ENCODE measurements at places on chromosomes 11 and 22. TPM values are rescaled to one million over a fixed set of nuclear protein-coding genes. Genes with fewer than 3 reads are reported as not detected.

DNA sequence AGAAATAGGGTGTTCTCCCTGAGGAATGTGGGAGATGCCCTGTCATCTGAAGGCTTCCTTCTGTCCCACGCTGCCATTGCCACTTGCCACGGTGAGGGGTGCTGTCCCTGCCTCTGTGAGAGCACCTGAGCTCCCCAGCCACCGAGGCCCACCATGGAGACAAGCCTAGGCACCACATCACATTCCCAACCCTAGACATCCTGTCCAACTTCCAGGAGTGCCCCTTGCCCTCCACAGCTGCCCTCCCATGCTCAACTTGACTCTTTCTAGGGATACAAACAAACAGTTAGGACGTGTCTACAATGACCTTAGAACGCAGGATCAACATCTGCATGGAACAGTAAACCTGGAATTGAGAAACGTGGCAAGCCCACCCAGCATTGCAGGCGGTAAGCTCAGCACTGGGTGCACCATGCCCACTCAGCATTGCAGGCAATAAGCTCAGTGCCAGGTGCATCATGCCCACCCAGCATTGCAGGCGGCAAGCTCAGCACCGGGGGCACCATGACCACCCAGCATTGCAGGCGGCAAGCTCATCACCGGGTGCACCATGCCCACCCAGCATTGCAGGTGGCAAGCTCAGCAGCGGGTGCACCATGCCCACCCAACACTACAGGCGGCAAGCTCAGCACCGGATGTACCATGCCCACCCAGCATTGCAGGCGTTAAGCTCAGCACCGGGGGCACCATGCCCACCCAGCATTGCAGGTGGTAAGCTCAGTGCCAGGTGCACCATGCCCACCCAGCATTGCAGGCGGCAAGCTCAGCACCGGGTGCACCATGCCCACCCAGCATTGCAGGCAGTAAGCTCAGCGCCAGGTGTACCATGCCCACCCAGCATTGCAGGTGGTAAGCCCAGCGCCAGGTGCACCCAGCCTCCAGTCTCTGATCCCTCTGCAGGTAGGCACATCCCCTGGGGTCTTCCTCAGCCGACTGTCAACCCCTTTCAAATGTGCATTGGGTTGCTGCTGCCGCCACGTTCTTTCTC lies 1463.9 kb downstream of the TBC1D22A start:
- no peak for DNase-seq

DNA sequence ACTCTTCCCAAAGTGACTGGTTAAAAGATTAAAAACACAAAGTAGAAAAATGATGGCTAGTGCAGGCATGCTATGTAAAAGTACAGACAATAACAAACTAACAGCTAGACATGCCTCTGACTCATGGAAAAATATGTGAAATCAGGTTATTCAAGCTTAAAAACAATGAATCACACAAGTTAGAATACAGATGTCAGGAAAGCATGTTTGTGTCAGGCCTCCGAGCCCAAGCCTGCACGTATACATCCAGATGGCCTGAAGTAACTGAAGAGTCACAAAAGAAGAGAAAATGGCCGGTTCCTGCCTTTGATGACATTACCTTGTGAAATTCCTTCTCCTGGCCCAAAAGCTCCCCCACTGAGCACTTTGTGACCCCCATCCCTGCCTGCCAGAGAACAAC lies 110.1 kb downstream of the NOX4 start:
- DNase-seq, result peak; percentile 93

DNA sequence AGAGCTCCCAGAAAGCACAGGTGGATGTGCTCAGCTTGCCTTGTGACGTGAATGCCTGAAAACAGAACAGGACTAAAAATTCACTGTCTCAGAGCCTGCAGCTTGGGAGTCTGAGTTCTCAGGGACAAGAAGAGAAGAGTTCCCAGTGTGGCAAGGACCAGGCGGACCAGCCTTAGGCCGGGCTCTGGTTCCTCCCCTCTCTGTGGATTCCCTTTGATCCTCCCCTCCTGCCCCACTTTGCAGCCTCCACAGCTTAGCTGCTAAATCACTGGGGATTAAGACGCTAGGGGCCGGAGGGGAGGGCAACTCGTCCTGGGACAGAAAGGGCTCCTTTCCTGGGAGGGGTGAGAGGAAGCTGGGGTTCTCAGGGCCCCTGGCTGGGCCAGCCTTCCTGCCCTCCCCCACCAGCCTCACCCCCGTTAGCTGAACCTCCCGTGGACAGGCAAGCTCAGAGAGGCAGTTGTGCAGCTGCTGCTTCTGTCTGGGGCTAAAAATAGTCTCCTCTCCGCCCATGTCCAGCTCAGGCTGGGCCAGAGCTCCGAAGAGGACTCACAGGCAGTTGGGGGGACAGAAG lies 29.9 kb upstream of the JAM3 start:
- no peak for DNase-seq

DNA sequence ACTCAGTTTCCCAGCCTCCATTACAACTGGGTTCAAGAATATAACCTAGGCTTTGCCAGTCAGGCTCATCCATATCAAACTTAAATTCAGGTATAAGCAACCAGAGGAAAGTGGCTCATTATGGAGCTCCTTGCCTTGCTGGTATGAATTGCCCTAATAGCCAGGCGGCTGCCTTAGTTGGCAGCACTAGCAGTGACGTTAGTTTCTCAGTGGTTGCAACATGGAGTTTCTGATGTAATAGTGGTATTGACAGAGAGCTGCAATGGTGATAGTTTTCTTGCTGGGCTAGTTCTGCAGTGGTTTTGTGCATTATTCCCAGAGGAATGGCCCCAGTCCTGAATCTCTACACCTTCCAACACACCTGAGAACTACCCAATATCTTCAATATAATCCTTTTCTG lies 3.8 kb upstream of the TMEM123 start:
- peak; percentile 48 for DNase-seq

DNA sequence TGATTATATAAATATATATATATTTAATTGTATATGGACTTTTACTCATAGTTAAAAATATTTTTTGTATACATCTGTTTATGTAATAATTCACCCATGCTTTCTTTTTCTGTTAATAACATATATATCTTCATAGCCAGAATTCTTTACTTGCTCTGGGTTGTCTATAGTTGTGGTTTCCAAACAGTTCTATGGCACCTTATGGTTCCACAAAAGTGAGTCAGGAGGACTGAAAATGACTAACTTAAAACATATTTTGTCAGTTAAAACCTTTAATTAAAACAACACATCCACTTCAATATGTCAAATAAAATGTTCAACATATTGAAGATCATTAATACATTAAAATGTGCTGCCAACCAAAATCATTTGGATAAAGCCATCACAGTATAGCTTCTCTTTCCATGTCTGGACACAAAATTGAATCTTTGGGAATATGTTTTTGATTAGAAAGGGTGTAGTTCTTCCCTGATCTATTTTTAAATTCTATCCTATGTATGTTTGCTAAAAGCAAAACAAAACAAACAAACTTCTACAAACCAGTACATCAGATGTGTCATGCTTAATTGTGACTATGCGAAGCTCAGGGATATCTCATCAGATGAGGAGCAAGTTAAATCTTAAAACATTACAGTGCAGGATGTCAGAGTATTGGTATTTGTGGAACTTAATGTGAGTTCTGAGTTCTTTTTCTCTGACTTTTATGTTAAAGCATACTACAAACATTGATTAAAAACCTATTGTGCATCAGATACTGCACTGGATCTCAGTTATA lies 1488.4 kb upstream of the TENM4 start:
- DNase-seq, result no peak

HSPB2 gene
- total RNA-seq, result not detected

FAM83F gene
- total RNA-seq, result 41.0 TPM

PRODH gene
- total RNA-seq, result 2.7 TPM
